ENCODE measurements at places on chromosomes 11 and 22. TPM values are rescaled to one million over a fixed set of nuclear protein-coding genes. Genes with fewer than 3 reads are reported as not detected.

GRCh38 chr11:32107647-32108046 is 16.8 kb downstream of the RCN1 start:
- no peak for DNase-seq

DNA sequence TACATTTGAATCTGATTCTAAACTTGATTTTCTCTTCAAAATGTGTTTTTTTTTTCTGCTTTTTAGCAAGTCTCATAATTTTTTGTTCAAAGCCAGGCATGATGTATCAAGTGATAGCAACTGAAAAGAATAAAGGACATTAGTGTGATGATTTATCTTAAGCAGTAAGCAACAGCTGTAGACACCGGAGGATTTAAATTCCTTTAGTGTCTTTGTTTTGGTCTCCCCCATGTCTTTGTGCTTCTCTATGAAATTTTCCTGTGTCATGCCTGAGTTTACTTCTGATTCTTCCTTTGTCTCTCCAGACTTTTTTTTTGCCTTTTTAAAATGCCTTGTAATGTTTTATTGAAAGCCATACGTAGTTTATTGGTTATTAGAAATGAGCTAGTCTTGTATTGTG is 934.2 kb upstream of the RAG2 start:
- DNase-seq, result no peak

DNA sequence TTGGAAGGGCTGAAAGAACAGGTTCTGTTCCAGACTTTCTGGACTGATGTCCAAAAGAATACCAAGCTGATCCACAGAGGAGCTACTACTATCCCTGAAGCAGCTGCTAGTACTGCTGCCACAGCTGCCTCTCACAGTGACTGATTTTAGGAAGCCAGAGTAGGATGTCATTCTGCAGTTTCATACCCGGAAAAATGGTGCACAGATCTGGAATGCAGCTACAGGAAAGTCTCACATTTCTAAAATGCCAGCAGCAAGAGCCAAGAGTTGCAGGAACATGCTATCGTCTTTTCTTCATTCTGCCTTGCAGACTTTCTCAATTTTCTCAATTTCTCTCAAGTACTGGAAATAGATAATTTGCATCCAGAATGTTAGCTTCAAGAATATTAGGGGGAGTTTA is 19.4 kb upstream of the CCDC179 start:
- DNase-seq, result no peak

- DNase-seq, result peak; percentile 86
Observed at GRCh38 chr11:66842896-66843775, at the start of gene RCE1. Gene RCE1 (plus strand): TSS chr11:66843441. CDS start chr11:66843456, 15 bp downstream.

- no peak for DNase-seq
Observed at GRCh38 chr11:61128947-61129638, 26.8 kb downstream of the CD5 start.

DNA sequence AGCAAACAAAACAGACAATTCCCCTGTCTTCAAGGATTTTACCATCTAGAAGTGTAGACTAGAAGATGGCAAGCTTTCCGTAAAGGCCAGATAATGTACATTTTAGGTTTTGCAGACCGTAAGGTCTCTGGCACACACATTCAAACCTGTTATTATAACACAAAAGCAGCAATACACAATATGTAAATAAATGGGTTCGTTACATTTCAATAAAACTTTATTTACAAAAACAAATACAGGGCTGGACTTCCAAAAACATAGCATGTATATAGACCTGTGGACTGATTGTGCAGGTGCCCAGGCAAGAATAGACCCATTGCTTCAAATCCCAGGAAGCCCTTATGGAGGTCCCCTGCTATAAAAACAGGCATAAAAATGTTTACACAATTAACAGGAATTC is 27.1 kb upstream of the MS4A6A start:
- DNase-seq, result no peak

GRCh38 chr11:78350091-78350645 is 67.5 kb downstream of the GAB2 start:
- no peak for DNase-seq

- DNase-seq, result no peak
Observed at GRCh38 chr22:42608136-42608822, 6.4 kb downstream of the POLDIP3 start.

GRCh38 chr22:46418827-46419226 is 83.3 kb downstream of the TRMU start:
- no peak for DNase-seq

- DNase-seq, result no peak
Observed at GRCh38 chr11:87296627-87297026, 258.9 kb downstream of the TMEM135 start.

DNA sequence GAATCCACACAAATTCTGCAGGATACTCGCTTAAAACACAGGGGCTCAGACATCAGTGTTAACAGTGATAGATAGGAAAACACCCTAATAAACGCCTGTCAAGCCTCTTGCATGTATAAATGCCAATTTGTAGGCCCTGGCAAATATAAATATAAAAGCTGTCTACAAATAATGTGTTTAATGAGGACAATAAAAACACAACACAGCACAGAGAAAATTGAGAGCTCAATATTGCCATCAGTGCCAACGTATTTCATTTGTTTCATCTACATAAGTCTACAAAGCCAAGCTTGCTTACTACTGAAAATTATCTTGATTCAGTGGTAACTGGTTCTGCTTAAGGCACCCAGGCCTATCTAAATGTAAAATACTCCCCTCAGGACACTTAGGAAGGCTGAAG is 1387.0 kb upstream of the TENM4 start:
- no peak for DNase-seq

- DNase-seq, result no peak
Observed at GRCh38 chr11:6452219-6452618, 11.4 kb upstream of the HPX start.

GRCh38 chr11:95138448-95138847 is 48.8 kb downstream of the ENDOD1 start:
- no peak for DNase-seq

GTSE1 gene
- 0.63 TPM for total RNA-seq

NLRP6 gene
- 0.19 TPM for total RNA-seq

SHANK3 gene
- total RNA-seq, result 12.3 TPM

SERHL2 gene
- 2.4 TPM for total RNA-seq

MAJIN gene
- total RNA-seq, result not detected

RAPSN gene
- total RNA-seq, result not detected

GAB4 gene
- total RNA-seq, result not detected

NNMT gene
- total RNA-seq, result 240 TPM

GPR83 gene
- total RNA-seq, result 0.12 TPM

GRAP2 gene
- total RNA-seq, result 1.3 TPM

PIWIL4 gene
- total RNA-seq, result 3.2 TPM

KDM4E gene
- not detected for total RNA-seq

Data from right atrium auricular region (tissue), 2 donors.